ENCODE measurements at places on chromosomes 2 and 18.

DNA sequence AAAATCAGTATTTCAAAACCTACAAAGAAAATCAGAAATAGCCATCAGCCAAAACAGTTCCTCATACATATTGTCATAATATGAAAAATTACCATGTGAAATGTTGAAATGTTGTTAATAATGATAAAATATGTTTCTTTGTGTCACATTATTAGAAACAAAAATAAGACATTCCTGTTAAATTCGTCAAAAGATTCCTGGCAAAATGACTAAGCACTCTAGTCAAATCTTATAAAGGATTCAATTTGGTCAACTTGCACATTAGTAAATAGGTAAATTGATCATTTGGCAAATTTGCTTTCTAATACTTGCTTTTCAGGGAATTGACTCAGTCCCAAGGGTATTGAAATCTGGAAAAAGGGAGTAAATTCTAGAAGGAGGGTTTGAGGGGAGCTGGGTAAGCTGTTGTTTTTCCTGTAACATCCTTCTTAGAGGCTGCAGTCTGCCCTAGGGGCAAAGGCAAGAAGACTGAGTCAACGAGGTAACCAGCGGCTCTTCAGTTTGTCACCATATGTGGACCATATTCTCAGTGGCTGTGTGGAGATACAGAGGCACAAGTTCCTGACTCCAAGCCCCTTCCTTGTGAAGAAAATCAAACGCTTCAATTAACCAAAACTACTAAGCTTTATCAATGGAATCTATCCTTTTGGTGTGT is 482.3 kb downstream of the TNS1 start:
- no peak for DNase-seq

DNA sequence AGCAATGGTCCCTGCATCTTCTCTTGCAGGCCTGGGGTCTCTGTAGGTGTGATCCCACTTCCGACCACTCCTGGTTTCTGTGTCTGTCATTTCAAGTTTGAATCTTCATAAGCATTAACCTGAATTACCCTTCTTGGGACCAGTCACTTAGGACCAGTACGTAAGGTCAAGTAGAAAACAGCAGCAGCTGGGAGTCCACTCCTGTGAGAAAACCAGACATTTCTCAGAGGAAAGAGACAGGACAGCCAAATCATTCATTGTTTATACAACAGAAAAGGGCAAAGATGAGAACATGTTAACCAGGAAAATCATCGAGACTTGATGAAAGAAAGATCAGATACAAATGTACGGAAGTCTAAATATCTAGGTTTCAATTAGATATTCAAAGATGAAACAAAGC is 163.0 kb downstream of the MREG start:
- DNase-seq: no peak

DNA sequence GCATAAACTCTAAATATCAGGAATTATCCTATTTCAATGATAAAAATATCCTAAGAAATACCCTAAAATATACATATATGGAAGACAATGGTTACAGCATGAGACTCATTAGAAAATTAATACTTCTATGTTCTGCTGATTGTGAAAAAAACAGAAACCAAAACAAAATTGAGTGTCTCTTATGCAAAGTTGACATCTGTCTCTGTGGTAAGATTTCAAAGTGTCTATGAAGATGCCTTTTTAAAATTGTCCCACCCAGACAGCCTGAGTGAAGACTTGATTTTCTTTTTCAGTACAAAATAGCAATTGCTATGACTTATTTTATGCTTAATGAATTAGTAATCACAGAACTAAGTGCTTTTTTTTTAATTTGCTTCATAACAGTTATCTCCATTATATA is 1368.4 kb upstream of the LRRTM1 start:
- DNase-seq: no peak

DNA sequence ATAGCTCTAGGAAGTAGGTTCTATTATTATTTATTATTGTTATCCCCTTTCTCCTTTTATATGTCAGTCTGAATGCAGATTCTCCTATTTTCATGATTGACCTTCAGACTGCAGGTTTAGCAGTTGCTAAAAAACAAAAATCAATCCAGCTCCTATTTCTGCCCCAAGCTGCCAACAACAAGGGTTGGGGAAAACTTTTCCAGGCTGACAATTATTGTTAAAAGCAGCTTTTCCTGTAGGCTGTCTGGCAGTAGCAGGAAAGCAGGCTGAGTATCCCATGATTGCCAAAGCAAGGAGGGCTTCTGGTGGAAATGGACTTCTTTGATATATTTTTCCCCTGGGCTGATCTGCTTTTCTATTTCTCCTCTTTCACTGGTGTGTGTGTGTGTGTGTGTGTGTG is 78.0 kb upstream of the CTLA4 start:
- DNase-seq: no peak

DNA sequence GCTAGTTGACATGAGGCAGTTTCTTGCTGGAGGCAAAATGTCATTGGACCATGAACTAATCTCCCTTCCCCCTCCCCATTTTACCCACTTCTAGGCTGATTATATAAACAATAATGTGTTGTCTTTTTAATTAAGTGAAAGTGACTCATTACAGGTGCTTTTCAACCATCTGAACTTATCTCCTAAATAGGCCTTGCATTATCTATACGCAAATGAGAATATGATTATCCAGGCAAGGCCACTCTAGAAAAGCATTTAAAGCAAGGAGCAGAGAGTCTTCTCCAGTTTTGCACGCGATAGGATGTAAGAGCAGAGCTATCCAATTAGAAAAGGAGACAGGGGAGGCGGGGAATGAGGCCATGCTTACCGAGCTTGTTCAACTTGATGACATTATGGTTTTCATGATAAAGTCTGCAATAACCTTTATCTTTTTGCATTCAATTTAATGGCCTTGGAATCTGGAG is 286.1 kb upstream of the SIX3 start:
- no peak for DNase-seq

GRCh38 chr18:11204020-11204419 is 54.7 kb upstream of the PIEZO2 start:
- no peak for DNase-seq

Measured in cerebellar cortex (tissue), 1 donor.